ENCODE measurements at places on chromosomes 11 and 22. TPM values are rescaled to one million over a fixed set of nuclear protein-coding genes. Genes with fewer than 3 reads are reported as not detected.

DNA sequence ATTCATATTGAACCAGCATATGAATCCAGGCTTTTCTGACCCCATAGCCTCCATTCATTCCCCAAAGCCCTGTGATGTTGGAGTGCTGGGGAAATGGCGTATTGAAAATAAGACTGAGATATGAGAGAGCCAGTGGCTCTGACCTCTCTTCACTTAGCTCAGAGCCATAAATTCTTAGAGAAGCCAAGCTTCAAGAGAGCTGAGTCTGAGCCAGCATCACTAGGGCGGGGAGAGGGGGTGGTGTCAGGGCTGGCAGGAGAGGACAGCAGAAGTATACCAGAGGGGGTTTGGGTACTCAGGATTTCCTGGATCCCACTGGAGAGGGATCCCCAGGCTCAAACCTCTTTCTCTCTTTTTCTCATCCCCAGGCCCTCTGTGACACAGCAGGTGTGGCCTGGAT lies 16.7 kb upstream of the MOGAT2 start:
- DNase-seq, result no peak

GRCh38 chr22:46113910-46114517 lies 36.3 kb upstream of the PPARA start:
- DNase-seq, result no peak

- no peak for DNase-seq
These were observed 18.6 kb downstream of the C1QTNF6 start for GRCh38 chr22:37169406-37169805.

- no peak for DNase-seq
These were observed 28.6 kb upstream of the RASL10A start for GRCh38 chr22:29344137-29344536.

- DNase-seq, result no peak
These were observed 201.9 kb upstream of the PITPNB start for GRCh38 chr22:28120691-28121592.

DNA sequence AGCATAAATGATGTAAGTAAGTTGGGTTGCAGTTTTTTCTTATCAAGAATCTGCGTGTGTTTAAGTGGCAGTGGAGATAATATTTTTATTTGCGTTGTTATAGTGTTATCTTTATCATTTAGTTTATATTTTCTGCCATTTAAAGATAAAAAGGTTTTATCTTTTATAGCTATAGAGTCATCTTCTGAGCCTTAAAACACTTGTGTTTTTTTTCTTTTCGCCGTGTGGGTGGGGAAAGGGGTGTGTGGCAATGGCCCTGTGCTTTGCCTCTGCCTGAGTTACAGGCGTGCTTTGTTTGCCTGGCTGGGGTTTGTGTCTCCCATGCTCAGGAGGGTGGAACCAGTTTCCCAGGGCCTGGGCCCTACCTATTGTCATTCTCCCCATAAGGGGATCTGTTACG lies 16.2 kb downstream of the ARHGEF12 start:
- DNase-seq, result no peak

DNA sequence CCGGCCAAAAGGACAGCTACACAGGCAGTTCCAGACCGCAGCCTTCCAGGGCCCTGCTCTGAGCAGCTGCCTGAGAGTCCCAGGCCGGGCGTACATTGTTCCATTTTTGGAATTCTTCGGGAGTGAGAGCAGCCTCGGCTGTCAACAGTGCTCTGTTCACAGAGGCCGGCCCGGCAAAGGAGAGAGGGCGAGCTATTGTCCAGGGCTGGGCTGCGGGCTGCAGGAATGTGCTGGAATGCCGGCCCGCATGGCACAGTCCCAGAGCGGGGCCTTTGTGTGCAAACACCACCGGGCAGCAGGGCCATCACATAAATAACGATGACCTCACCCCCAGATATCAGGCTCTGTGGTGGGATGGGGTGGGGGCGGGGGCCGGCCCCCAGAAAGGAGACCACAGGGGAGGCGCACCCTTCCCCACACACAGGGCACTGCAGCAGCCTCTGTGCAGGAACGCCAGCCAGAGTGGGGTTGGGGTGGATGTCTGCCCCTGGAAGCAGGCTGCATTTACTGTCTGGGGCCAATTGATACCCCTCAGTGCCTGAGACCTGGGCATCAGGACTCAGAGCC lies 15.8 kb downstream of the LINC01488 start:
- DNase-seq, result no peak

DNA sequence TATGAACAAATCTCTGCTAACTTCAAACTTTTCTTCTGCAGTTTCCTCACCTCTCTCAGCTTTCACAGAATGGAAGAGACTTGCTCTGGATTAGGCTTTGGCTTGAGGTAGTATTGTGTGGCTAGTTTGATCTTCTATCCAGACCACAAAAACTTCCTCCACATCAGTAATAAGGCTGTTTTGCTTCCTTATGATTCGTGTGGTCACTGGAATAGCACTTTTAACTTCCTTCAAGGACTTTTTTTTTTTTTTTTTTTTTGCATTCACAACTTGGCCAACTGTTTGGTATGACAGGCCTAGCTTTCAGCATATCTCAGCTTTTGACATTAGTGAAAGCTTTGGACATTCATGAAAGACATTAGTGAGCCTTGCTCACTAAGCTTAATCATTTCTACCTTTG lies 47.5 kb upstream of the LRRC55 start:
- no peak for DNase-seq

The C22orf42 gene
- not detected for total RNA-seq

The ROBO4 gene
- not detected for total RNA-seq

Measured in activated CD8-positive, alpha-beta T cell treated with anti-CD3 and anti-CD28 coated beads for 36 hours (primary cell).